ENCODE measurements at places on chromosomes 6 and 20. TPM values are rescaled to one million over a fixed set of nuclear protein-coding genes. Genes with fewer than 3 reads are reported as not detected.

The HLA-DRA gene
- 75.7 TPM for total RNA-seq

The LRRC73 gene
- total RNA-seq = 0.41 TPM

The MYH7B gene
- 0.83 TPM for total RNA-seq

The DDO gene
- total RNA-seq = not detected

The RBBP9 gene
- 8.5 TPM for total RNA-seq

The IBTK gene
- total RNA-seq = 28.2 TPM

The TRDN gene
- total RNA-seq = not detected

The RPL10A gene
- 2,044 TPM for total RNA-seq
